Epithelial cell of proximal tubule (primary cell): ENCODE measurements at places on chromosomes 7 and 10. TPM values are rescaled to one million over a fixed set of nuclear protein-coding genes. Genes with fewer than 3 reads are reported as not detected.

DNA sequence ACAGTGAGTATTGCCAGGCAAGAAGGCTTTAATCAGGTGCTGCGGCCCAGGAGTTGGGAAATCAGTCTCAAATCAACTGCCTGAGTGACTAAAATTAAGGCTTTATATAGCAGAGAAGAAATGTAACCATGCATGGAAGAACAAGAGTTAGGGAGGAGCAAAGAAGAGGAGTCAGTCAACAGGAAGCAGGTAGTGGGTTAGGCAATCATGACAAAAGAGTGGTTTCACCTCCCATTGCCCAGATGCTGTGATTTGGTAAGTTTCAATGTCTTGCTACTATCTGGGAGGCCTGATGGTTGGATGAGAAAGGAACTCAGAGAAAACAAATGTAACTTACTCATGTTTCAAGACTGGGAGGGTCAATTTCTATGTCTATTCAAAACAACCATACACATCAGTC, 998.3 kb downstream of the GATA3 start:
- DNase-seq = no peak

DNA sequence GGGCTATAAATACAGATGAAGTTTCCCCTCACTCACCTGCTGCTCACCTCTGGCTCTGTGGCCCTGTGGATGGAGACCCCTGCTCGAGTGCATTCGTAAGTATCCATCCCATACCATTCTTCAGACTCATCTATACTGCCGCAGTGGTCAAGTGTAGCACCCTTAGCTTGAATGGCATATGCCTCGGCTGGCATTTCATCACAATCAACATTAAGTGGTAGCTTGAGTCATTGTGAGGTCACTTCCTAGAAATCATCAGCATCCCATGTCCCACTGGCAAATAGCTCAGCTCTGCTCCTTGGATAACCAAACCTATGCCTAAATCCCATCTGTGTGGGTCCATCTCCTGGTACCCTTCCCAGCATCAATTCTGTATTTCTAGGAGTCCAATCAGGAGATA, 38.2 kb downstream of the MDH2 start:
- DNase-seq = no peak

DNA sequence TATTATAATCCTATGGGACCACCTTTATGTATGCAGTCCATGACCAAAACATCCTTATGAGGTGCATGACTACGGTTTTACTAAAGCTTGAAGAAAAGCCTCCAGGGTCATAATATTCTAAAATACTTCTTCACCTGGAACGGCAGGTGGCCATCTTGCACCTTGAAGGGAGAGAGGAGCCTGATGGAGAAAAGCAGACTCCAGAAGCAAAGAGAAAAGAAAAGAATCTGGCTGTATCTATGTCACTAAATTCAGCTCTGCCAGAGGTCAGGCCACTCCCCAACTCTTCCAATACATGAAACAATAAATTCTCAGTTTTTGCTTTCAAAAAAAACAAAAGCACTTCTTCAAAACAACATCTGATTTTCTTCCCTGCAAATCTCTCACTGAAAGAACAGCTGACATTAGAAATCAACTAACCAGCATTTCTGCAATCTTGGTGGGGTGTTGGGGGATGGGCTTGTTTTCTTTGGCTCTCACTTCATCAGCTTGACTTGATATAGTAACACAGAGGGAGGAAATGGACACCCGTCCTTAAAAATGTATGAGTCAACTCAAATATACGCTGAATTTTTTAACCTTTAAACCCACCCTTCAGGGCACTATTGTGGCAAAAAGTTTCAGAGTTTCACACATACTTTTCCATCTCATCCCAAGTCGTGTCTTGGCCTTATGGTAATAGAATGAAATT, 21.7 kb downstream of the HIBADH start:
- peak; percentile 59 for DNase-seq

Gene FAM131B
- total RNA-seq = 0.29 and 1.5 TPM in 2 replicates

DNA sequence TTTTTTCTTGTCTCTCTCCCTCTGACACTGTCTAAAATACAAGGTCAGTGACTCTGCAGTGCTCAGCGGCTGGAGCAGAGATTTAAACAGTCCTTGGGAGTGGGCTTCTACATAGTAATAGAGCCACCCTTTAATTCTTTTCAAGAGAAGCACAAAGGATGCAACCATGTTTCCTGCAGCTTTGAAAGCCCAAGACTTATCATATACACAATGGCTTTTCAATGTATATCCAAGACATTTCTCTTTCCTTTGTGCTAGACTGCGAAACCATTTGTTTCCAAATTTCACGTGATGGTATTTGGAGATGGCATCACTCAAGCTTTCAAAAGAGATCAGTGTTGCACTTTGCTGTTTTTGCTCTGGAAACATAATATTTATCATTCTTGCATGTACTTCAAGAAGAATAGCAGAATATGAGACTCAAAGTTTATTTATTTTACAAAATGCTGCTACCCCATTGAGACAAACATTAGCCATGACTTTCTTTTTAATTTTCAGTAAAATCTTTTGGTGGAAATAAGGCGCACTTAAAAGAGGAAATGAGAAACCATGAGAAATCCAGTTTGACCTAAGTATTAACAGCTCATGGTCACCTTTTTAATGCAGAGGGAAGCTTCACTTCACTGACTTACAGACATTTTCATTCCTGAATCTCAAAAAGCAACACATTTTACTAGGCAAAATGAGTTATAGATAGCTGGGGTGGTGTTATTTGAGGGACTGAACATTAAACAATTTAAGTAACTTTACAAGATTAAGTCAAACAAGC, 76.6 kb downstream of the SEMA3C start:
- DNase-seq = no peak

Gene CPSF4
- total RNA-seq = 15.8 and 43.1 TPM in 2 replicates

DNA sequence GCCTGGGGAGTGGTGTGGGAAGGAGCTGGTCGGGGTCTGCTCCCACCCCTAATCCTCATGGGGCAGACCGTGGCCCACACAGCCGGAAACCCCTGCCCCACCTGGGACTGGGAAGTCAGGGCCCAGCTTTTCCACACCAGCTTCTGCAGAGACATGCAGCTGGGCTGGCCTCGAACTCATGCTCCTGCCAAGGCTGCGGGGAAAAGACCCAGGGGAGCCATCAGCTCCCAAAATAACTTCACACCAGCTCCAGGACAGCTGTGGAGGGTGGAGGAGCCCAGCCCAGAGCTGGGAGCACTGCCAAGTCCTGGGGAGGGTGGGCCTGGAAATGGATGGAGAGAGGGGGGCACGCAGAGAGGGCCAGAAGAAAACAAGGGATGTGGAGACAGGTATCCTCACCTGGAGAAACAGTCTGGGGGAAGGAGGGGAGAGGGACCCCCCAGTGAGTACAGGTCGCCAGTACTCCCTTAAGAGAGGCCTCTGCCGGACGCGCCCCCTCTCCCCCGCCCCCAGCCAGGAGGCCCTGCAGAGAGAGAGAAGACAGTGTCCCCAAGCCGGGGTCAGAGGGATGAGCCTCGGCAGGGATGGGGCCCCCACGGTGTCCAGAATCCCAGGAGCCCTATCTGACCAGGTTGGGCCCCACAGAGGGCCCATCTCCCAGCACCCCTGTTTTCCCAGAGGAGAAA, 11.5 kb upstream of the GRIFIN start:
- no peak for DNase-seq

DNA sequence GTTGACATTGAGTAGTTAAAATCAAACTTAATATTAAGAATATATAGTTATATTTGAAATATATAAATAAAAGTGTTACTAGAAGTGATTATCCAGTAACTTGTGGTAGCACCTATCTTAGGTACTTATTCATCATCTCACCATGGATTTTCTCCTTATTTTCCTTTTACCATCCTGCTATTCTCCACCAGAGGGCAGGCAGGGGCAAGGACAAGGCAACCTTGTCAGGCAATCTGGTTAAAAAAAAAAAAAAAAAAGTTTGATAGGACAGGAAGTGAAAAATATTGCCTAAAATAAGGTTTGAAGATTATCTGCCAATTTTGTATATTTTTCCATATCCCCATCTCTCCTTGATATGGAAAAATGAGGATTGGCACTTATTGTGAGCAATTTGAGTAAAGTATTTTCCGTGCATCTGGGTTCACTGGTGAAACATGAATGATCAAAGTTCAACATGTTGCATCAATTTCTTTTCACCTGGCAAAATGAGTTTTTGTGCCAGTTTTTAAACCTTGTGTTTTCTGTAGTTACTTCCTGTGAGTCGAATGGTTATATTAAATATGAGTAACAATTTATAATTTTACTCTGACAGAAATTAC, 256.7 kb downstream of the AGMO start:
- no peak for DNase-seq

DNA sequence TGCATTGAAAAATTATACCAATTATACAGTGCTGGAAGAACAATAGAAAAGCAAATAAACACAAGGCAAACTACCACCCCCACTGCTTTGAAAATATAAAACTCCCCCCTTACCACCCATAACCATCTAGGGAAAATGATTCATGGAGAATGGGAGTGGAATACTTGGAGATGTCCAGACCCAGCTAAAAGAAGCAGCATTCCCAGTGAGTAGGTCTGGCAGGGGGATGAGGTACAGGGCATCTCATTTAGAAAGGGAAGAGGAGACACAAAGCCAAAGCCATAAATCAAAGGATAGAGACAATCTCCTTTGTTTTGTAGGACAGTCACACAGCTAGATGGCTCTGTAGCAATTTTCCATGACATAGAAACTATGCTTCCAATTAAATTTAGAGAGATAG, 36.0 kb upstream of the DGKI start:
- no peak for DNase-seq

Gene STEAP1B
- 0.17 and 5.0 TPM in 2 replicates for total RNA-seq

DNA sequence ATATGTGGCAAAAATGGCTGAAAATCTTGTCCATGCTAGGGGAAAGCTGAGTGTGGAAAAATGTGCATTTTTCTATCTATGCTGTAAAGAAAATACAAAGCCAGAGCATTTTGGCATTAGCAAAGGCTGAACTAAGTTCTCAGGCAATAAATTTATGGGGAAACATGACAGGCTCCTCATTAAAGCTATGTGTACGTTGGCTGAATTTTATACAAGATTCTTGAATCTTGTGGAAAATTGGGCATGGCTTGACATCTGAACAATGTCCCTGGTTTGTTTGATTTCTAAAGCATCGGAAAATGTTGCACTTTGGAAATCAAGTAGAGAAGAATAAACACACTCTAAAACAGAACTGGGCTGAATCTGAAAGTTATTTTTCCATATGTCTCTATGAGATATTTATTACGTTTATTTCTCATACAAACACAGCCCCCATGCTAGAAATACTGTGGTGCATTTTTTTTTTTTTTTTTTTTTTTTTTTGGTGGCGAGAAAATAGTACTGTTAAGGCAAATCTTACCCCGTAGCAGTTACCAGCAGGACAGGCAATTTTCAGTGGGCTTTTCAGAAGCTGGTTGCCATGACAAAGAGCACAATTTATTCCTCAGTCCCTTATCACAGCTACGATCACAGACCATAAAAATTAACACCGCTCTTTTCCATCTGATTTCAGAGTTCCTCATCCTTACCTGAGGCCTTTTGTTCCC, 16.9 kb downstream of the CPA1 start:
- no peak for DNase-seq

Gene CPA4
- 19.2 and 19.6 TPM in 2 replicates for total RNA-seq

DNA sequence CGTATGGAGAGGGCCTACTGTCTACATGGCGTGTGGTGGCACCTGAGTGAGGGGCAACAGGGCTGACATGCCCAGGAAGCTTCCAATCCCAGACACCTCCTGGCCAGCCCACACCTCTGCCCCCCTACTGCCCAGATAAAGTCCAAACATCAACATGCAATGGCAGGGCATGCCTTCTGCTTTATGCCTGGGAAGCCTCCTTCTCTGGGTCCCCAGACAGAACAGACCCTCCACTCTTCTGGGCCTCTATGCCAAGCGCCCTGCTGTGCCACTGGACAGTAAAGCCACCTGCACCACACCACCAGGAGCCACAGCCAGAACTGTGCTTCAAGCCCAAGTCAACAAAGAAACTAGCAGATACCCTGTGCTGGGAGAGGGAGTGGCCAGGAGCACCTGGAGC, 12.5 kb downstream of the TMEM72 start:
- DNase-seq = no peak

DNA sequence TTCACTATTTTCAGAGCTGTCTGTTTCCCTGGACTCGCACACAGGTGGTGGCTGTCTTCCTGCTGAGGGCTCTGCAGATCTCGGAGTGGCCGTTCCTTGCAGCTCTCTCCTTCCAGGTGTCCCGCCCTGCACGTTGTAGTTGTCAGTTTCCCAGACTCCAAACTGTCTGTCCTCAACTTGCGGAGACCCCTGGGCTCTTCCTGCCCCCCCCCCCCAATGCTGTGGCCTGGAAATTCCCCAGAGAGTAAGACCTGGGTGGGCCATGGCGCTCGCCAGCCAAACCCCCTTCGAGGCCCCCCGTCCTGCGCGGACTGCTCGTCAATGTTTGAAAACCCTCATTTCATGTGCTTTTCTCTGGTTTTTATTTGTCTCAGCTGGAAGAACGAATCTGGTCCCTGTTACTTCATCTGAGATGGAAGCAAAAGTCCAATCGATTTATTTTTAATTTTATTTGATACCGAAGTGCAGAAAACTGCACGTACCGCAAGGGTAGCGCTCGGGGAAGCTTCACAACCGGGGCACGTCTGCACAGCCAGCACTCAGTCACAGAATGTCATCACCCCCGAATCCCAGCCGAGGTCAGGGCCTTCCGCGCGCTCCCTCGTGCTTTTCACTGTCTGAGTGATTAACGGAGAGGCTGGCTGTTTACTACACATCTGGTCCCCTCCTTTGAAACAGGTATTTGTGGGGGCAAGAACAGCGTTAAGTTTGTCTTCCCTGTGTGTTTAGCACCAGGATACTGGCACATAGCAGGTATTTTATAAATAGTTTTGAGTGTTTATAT, 46.4 kb upstream of the NKX6-2 start:
- DNase-seq = no peak

DNA sequence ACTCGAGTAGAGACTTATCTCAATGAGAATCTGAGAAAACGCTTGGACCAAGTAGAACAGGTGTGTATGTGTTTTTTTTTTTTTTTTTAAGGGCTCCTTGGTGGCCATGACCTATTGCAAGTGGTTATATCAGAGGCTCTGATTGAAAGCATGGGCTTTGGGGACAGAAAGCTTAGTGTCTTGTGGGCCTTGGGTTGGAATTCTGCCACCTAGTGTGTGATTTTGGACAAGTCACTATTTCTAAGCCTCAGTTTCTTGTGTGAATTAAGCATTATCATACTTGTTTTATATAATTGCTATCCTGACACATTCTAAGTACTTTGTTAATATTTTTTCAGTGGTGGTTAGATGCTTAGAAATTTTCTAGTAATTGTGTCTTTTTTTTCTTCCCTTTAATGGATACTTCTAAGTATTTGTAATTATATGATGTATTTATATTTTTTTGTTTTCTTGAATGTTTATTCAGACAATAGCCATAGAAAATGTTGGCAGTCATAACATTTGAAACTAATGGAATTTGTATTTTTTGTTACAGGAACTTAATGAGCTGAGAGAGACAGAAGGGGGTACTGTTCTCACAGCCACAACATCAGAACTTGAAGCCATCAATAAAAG, 33.1 kb downstream of the SMC3 start:
- DNase-seq = peak; percentile 19

DNA sequence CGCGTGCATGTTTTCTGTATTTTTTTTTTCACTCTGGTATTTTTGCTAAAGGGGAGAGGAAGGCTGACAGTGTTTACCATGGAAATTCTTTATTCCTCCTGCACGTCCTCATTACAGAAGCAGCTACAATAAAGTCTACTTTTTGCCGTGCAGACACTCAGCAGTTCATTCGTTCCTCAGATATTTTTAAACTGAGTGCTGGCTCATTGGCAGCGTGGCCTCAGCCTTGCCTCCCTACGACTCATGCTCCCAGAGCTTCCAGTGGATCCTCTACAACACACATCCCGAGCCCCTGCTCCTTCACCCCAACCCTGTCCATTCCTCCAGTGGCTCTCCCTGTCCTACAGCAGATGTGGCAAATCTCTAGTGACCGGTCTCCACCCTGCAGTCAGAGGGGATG, 239.2 kb upstream of the ZMIZ1 start:
- DNase-seq = no peak
